ENCODE measurements at places on chromosomes 12 and 14.

DNA sequence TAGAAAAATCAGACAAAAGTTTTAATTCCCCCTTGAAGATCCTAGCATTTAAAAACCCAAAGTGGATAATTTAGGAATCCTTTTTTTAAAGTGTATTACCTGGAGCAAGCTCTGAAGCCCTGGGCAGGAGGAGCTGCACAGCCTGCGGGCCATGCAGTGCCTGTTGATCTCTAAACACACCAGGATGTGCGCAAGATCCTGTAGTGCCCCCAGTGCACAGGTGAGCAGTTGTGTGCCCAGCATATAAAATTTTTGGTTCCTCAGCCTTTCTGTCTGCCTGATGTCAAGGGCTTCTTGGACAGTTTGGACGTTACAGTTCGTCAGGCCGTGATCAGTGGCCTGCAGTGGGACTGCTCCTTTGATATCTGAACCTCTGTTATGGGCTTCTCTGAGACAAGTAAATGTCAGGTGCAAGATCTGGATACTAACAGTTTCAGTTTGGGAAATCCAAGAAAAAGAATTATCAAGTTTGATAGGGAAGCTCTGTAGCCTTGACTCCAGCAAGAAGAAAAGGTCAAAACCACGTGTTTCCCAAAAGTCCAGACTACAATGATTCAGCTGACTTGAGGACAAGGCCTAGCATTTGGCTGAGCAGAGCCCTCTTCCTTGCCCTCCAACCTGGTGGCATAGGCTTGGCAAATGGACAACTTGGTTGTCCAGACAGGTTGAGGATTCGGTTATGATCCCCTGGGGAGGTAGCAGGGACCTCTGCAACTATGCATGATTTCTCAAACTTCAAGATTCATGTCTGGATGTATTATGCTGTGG, 1.0 kb downstream of the ATXN7L3B start:
- peak; percentile 37 for DNase-seq

- no peak for DNase-seq
Measured at GRCh38 chr12:49332891-49333371, 4.1 kb downstream of the C1QL4 start.

DNA sequence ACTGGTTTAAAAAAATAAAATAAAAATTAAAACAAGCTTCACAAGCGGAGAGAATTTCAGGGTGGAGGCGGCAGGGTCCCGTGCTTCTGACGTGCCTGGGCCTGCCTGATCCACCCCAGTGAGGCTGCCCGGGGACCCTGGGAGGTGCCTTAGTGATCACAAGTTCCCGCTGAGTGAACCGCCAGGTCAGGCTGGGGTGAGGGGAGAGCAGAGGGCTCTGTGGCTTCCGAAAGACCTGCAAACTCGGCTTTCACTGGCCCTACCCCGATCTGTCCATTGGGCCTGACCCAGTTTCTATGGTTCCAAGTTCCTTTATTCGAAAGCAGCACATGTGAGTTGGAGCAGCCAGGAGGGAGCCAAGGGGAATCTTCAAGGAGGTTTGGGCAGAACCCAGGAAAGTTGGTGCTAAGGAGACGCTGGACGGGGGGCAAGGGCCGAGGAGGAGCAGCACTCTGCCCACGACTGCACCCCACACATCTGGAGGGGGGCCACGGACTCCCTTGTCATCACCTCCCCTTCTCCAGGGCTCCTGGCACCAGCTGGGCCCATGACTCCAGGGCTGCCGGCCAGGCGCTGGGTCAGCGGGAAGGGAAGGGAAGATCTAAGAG, 12.9 kb downstream of the MMP14 start:
- DNase-seq = no peak

- DNase-seq = no peak
Measured at GRCh38 chr12:87813476-87814234, 215.5 kb downstream of the C12orf50 start.

DNA sequence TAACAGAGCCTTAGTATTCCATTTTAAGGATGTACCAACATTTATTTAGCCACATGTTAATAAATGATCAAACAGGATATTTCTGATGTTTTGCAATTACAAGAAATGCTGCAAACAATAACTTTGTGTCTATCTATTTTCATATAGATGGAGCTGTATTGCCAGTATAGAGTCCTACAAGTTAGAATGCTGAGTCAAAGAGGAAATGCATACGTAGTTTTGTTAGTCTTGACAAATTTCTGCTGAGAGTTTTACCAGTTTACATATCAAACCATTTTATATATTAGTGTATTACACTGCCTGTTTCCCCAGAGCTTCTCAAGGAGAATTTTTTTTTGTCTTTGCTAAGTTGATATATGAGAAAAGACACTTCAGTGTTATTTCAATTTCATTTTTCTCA, 541.7 kb downstream of the SLC16A7 start:
- DNase-seq = no peak
